ENCODE measurements at places on chromosomes 11 and 22.

DNA sequence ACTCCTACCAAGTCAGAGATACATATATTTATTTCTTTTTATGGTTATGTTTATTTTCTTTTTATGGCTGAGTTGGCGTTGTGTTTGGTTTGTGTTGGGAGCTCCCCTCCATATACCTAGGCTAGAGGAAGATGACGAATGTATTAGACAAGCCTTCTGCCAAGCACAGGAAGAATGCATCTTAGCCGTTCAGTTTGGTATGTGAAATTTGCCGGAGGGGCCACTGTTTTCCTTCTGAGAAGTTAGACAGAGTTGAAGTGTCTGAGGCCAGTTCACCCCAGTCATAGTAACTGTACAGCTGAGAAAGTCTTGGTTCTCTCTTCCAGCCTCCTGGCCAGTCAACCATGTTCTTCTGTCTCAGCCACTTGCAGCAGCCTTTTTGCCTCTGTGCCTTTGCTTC lies 29.8 kb downstream of the TEAD1 start:
- no peak for DNase-seq

GRCh38 chr22:39480557-39480956 lies 21.5 kb upstream of the MIEF1 start:
- DNase-seq: no peak

DNA sequence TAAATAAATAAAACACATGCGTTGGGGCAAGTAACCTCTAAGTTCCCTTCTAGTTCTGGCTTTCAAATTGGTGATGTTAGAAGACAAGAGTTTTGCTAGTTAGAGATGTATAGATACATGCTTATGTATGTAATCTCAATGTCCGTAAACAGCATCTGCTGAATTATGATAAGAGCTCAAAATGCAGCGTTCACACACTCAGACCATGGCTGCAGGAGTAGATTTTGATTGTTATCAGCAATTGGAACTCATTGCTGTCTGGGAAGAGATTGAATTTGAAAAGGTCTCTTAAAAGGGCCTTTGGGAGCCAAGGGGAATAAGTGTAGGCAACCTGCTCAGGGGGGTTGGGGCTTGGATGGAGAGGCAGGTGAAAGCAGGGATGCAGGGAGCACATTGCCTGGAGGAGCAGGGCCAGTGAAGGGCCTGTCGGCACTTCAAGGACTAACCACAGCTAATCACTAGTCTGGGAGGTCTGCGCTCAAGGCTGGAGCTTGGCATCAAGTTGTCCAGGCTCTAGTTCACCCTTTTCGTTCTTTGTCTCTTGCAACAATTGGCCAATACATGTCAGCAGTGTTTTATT lies 2.7 kb upstream of the RAG1 start:
- no peak for DNase-seq

GRCh38 chr11:9731256-9731655 lies 67.4 kb downstream of the SWAP70 start:
- no peak for DNase-seq

- DNase-seq: peak; percentile 74
Observed at GRCh38 chr22:49826603-49827270, 936 bp downstream of the BRD1 start.

DNA sequence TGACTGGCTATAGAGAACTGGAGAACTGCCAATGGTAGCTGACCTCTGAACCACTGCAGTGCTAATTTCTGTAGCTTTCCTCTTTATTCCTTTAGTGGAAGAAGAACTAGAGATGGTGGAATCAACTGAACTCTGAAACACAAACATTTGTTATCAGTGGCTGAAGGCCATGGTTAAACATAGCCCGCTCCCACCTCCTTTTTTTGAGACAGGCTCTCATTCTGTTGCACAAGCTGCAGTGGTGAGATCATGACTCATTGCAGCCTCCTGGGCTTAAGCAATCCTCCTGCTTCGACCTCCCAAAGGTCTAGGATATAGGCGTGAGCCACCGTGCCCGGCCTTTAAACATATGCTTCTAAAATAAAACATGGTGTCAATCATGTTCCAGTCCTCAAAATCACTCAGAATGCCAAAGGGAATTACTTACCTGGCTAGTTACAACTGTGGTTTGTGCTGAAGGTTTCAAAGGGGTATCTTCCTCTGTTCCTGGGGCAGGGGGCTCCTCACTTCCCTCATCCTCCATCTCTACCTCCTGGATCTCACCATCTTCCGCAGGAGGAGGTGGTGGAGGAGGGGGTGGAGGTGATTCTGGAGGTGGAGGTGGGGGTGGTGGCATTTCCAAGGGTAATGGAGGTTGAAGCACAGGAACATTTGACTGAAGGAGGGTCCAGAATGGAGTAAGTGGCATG lies 9.0 kb upstream of the AGBL2 start:
- DNase-seq: no peak

GRCh38 chr11:103872748-103873147 lies 163.7 kb upstream of the DDI1 start:
- DNase-seq: no peak

DNA sequence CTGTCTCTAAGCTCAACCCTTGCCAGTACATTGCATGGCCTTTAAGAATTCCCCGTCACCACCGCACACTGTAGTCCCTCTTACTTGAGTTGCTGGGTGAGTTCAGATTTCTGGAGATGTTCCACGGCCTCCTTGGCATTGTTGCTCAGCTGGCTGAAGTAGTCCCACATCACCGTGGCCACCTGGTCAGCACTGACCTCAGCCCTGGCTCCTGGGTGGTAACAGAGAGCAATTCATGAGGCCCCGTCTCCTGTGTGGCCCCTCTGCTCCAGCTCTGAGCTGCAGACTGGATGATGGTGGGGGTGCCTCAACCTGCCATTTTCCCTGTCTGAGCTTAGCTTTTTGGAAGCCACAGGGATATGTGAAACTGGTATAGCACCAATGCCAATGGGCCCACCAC lies 529 bp downstream of the APOA4 start:
- no peak for DNase-seq

DNA sequence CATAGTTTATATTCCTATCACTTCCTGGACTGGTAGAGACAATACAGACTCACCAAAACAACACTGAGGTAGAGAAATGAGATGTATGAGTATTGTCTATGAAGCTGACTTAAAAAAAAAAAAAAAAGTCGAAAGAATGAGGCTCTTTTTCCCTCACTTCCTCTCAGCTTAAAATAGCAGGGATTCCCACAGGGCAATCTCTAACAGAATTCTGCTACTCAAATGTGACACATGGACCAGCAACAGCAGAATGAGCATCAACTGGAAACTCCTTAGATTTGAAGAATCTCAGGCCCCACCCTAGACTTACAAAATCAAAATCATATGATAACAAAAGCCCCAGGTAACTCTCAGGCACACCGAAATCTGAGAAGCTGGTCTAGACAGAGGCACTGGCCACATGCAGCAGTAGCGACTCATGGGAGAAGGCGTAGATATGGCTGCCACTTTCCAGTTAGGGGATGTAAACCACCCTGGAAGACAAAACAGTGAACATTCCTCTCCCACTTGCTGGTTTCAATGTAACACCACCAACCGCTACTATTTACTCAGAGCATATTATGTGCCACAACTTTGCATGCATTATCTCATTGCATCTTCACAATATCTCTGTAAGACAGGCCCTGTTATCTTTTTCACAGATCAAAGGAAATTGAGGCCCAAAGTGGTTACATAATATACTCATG lies 128.0 kb downstream of the RBFOX2 start:
- DNase-seq: no peak

DNA sequence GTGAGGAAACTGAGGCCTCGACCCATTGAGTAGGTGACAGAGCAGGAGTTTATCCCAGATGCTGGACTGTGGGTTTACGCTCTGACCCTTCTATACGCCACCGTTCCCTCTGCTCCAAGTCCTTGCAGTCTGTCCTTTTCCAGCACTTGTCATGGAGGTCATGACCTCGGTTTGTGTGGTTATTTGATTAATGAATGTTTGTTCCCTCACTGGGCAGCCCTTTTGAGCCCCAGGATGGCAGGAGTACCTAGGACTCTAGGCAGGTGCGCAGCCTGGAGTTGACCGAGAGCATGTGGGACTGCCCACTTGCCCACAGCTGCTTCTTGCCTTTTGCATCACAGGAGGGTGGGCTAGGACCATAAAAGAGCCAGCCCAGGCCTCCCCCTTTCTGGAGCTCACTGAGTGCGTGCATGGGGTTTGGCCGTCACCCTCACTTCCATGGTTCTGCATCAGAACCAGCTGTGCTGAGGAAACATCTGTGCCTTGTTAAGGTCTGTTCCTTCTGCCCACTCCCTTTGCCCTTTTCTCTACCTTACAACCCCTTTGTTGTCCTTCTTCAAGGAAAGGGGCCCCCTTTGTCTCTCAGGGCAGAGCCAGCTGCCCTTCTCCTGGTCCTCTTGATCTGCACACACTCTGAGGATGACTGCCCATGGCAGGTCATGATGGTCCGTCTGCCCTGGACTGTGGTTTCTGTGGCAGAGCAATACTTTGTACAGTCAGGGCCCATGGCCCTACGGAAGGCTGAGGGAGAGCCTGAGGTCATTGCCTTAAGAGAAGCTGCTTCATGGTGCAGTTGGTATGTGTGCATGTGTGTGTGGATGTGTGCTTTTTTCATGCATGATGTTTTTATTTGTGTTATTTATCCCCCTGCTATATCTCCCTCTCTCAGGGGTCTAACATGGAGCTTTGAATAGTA lies 38.2 kb downstream of the BMAL1 start:
- no peak for DNase-seq

- DNase-seq: no peak
Observed at GRCh38 chr11:43447151-43447550, 88.4 kb downstream of the TTC17 start.

GRCh38 chr11:111355956-111356659 lies 23.0 kb downstream of the POU2AF1 start:
- DNase-seq: no peak

- no peak for DNase-seq
Observed at GRCh38 chr11:29333993-29334775, 682.6 kb downstream of the KCNA4 start.

DNA sequence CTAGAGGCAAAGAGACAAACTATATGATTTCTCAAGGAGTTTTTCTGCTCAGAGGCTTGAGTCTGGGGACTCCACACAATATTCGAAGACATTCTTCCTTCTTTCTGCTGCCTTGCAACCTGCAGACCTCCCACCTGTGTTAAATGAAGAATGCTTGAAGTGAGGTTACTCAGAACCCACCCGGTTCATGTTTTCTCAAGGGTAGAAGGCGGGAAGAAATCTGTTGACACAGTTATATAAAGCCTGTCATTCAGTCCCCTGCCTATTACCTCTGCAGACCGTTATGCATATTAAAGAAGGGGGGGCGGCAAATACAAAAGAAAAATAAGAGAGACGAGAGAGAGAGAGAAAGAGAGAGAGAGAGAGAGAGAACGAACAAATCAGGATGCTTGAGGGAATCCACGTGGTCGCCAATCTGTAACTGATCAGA lies 2.2 kb upstream of the KMT2A start:
- no peak for DNase-seq

DNA sequence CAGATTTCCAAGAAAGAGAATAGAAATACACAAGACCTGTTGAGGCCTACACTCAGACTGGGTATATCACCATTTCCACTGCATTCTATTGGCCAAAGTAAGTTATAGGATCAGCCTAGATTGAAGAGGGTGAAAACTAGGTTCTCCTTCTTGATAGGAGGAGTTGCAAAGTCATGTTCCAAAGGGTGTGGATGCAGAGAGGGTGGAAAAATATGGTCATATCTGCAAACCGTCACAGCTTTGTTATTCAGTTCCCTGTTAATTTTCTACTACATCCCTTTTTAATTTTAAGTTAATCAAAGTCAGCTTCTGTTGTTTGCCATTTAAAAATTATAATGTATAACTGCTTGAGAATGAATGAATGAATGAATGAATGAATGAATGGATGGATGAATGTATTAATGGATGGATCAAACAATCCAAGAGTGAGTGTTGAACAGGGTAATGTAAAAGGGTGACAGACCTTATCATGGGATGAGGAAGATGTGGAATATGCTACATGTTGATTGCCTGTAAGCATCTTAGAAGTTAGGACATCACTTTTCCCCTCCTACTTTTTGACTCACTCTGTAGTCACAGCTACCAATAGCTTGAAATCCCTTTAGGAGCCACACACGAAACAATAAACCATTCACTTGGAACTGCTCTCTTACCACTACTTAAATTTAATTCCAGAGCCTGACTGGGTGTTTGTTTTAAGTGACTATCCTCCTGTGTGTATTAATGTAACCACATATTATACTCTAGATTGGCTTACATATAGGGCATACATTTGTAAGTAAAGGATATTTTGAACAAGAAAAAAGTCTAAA lies 121.5 kb downstream of the CCDC34 start:
- no peak for DNase-seq
